ENCODE measurements at places on chromosomes 1 and 21.

DNA sequence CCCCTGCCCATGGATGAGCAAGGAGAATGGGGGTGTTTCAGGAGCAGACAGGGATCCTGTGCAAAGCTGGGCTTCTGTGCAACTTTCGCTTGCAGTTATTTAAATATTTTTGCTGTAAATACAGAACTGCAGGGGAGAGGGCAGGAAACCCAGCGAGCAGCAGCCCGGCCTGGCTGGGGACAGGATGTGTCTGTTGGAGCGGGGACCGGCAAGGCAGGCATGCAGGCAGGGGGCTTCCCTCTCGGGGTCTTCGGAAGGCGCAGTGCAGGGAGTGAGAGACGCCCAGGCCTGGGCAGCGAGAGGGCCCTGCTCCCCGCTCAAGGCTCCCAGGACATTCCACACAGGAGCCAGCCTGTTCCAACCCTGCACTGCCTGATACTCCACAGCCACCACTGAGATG is 1.7 kb upstream of the AIRE start:
- ATAC-seq = no peak

- ATAC-seq = no peak
These were observed 12.4 kb upstream of the LRRN2 start for GRCh38 chr1:204697893-204698292.

DNA sequence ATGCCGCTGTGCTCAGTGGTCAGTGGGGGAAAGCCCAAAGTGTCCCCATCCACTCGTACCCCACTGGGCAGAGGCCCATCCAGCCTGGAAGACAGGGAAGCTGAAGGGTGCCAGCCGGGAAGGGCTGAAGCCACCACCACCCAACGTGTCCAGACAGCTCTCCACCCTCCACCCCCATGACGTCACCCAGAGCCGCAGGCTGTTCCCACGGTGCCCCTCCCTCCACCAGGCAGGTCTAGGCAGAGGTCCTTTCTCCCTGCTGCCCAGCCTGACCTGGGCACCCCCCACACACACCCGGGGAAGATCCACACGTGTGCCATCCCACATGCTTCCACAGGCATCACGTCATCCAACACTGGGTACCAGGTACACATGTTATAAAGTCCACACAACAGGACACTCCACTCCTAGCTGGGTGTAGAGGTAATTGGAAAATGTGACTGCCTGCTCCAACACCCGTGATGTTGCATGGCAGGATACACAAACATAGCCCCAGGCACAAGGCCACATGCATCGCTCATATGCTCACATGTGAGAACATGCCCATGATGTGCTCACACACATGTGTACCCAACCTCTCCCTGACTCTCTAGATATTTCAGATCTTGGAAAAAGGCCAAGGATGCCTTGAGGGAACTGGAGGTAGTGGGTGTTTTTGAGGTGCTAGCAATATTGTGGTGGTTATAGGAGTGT is 5.1 kb upstream of the ARHGAP30 start:
- no peak for ATAC-seq

DNA sequence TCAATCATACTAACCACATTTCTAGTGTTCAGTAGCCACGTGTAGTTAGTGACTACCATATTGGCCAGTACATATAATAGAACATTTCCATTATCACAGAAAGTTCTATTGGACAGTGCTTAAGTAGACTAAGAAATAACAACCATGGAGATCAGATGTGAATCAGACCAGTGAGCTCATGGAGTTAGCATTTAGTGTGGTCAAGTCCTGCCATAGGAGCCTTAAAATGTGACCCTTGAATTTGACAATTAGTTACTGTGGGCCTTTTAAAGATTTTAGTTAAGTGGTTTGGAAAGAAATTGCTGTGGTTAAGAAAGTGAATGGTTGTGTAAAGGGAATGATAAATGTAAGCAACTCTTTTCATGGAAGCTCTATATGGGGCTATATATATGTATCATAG is 123.4 kb downstream of the POU2F1 start:
- ATAC-seq = no peak

DNA sequence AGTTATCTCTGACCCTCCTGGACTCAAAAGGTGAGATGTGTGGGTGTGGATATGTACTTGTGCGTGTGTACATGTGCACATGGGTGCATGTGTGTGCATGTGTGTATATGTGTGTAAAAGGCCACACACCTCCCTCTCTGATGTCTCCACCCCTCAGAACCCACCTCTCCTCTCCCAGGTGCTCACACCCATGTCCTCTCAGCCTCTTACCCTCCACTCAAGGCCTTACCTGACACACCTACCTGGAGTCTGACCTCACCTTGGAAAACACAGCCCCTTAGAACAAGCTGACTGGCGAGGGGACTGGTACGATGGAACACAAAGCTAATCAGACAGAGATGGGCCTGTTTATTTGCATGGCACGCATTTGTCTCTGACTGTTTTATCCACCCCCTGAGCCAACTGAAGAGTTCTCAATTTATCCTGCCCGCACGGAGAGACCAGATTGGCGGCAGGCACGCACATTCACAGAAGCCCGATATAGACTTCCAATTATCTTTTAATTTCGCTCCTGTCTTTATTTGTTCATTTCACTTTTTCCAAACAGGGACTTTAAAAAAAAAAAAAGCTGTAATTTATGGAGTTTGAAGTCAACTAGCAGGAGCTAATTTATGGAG is 6.1 kb upstream of the KLHDC7A start:
- ATAC-seq = no peak
